ENCODE measurements at places on chromosomes 12 and 14.

GRCh38 chr14:89332031-89332430, 85.0 kb downstream of the FOXN3 start:
- no peak for DNase-seq

DNA sequence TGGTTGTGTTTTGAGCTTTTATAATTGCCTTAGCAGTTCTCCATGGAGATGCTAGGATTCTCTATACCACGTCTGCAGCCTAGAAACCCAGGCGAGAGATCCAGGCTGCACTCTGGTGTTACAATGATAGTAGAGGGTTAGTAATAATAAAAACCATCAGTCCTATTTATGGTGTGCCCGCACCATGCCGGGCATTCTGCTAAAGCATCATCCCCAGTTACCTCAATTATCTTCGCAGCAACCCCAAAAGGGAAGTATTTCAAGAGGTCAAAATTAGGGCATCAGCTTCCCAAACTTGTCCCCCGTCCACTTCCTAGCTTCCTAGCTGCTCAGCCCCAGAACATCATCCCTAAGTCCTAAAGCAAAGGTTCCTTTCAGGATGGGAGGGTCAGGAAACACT, 3.2 kb downstream of the SYNE3 start:
- no peak for DNase-seq

DNA sequence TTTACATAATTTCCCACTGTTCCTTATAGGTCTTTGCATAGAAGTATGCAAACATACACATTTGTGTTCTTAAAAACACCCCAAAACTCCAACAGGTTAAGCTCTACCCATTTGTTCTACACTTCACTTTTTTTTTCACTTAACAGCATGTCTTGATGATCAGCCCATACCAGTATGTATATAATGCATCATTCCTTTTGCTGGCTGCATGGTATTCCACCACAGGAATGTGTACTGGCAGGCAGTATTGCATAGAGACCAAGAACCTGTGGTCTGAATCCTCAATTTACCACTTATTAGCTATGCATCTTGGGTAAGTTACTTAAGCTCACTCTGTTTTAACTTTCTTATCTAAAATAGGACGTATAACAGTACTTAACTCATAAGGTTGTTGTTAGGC, 65.5 kb downstream of the SAMD4A start:
- no peak for DNase-seq

GRCh38 chr12:71746974-71747611, 7.6 kb upstream of the RAB21 start:
- no peak for DNase-seq

DNA sequence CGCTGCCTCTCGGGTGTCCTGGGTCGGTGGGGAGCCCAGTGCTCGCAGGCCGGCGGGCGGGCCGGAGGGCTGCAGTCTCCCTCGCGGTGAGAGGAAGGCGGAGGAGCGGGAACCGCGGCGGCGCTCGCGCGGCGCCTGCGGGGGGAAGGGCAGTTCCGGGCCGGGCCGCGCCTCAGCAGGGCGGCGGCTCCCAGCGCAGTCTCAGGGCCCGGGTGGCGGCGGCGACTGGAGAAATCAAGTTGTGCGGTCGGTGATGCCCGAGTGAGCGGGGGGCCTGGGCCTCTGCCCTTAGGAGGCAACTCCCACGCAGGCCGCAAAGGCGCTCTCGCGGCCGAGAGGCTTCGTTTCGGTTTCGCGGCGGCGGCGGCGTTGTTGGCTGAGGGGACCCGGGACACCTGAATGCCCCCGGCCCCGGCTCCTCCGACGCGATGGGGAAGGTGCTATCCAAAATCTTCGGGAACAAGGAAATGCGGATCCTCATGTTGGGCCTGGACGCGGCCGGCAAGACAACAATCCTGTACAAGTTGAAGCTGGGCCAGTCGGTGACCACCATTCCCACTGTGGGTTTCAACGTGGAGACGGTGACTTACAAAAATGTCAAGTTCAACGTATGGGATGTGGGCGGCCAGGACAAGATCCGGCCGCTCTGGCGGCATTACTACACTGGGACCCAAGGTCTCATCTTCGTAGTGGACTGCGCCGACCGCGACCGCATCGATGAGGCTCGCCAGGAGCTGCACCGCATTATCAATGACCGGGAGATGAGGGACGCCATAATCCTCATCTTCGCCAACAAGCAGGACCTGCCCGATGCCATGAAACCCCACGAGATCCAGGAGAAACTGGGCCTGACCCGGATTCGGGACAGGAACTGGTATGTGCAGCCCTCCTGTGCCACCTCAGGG, 679 bp downstream of the ARF6 start:
- no peak for DNase-seq

- DNase-seq, result no peak
Observed at GRCh38 chr12:65335021-65335714, 56.7 kb downstream of the MSRB3 start.

DNA sequence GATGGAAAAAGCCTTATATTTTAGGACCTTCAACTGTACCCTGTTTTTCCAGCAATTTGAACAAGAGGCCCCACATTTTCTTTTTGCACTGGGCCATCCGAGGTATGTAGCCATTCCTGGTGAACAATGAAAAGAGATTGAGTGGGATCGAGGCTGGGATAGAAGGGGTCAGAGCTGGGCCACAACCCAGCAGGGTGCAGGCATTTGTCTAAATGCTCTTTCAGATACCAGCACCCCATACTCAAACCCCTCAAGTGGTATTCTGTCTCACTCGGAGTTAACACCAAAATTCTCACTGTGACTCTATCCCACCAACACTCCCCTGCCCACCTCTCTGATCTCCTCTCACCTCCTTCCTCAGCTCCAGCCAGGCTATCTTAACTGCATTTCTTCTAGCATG, 26.8 kb downstream of the DUSP6 start:
- no peak for DNase-seq

GRCh38 chr12:100789146-100789545, 5.4 kb upstream of the ANO4 start:
- no peak for DNase-seq

Data from NCI-H1436 treated with DMSO at 0.1 percent for 48 hours (cell line).